Occipital lobe (tissue), 3 donors: ENCODE measurements at places on chromosomes 5 and 9. TPM values are rescaled to one million over a fixed set of nuclear protein-coding genes. Genes with fewer than 3 reads are reported as not detected.

GRCh38 chr5:167147879-167148278 lies 1143.6 kb upstream of the WWC1 start:
- DNase-seq = no peak

DNA sequence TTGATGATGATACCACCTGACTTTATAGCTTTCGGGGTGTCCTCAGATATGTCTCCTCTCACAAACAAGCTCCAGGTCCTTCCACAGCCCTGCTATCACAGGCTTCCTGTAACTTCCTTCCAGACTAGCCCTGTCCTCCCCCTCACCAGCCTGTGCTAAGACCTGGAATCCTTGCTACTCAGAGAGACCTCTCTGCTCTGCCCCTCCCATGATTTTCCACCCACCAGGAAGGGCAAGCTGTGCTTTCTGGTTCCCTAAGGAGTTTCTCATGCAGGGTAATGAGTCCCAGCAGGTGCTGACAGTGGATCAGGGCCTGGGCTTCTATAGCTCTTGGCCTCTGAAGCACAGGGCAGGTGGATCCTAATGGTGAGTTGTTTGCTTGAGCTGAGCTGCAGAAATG lies 86.9 kb downstream of the AOPEP start:
- no peak for DNase-seq

- no peak for DNase-seq
Measured at GRCh38 chr9:131216806-131217205, 59.5 kb downstream of the FAM78A start.

GRCh38 chr5:121974261-121974660 lies 12.5 kb downstream of the SRFBP1 start:
- no peak for DNase-seq

- DNase-seq = no peak
Measured at GRCh38 chr5:97062046-97062445, 80.4 kb downstream of the LIX1 start.

Gene SLF1
- 46.0 TPM for total RNA-seq

Gene RXFP3
- 0.94 TPM for total RNA-seq
